T-cell (primary cell): ENCODE measurements at places on chromosomes 6 and 20.

- DNase-seq, result no peak
Measured at GRCh38 chr6:133275213-133275612, 34.1 kb downstream of the EYA4 start.

DNA sequence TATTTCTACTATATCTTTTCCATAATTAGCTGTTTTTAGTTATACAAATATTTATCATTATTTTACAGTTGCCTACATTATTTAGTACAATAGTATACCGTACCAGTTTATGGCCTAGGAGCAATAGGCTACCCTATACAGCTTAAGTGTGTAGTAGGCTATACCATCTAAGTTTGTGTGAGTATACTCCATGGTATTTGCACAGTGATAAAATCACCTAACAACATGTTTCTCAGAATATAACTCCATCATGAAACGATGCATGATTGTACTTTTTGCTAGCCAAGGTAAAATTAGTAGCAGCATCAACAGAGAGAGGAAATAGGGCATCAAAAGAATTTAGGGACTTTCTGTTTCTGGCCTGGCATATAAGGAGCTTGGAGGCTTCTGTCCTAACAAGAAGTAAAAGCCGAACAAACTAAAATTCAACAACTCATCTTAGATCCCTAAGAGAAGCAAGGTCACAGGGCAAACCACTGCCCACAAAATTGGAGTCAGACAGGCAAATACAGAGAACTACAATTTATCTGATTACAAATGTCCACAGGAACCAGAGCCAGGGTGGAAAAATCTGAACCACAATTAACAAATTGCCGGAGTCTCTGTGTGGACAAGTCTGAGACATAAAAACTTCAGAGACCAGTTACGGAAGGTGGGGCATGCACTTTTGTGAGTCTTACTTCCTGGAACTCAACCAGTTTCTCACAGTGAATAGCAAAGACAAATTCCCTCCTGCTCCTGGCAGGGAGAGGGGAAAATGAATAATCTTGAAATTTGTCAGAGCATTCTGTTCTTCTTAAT, 671.4 kb downstream of the RFPL4B start:
- DNase-seq, result no peak

GRCh38 chr20:51566594-51566993, 24.1 kb upstream of the NFATC2 start:
- no peak for DNase-seq

DNA sequence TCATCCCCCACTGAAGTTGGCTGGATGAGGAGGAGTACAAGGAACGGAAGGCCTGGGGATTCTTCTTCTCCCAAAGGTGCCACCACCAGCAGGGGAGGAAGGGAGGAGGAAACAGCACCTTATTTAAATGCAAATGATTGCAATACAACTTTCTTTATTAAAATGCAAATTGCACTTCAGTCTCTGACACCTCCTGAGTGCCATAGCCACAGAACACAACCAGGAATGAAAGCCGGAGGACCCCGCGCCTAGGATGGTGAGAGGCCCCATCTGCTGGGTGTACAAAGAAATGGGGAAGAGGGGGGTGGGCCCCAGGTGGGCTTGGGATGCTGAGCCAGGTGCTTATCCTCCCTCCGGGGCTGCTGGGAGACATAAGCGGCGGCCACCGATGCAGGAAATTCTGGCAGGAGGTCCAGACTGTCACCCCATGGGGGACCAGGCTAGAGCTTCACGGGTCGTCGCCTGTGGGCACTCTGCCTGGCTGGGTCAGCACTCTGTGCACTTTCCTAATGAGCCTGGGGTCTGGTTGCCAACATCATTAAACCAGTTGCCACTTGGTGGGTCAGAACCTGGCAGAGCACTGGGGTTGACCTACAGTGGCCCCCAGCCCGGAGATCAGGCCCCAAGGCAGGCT, 154.2 kb upstream of the MLN start:
- DNase-seq, result no peak

DNA sequence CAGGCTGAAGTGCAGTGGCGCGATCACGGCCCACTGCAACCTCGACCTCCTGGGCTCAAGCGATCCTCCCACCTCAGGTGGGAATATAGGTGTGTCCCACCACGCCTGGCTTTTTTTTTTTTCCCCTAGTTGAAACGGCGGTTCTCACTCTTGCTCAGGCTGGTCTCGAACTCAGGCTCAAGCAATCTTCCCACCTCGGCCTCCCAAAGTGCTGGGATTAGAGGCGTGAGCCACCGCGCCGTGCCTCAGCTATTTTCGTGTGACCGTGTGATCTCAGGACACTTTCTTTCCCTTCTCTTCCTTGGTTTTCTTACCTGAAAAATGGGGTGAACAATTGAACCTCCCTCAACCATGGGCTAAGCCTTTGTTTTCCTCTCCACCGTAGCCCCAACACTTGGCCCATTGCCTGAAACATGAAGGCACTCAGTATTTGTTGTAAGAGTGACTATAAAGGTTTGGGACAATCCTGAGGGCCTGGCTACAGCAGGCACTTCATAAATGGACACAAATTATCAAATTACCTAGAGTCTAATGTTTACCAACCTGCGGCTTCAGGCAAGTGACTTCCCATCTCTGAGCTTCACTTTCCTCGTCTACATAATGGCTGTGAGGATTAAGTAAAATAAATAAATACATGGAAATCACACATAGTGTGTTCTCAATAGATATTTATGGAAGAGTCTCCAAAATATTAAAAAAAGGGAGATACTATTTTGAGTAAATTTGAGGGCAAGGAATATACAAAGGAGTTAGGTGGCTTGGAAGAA, 31.4 kb upstream of the ID1 start:
- no peak for DNase-seq

GRCh38 chr6:111377558-111378120, 105.4 kb downstream of the REV3L start:
- DNase-seq, result no peak

DNA sequence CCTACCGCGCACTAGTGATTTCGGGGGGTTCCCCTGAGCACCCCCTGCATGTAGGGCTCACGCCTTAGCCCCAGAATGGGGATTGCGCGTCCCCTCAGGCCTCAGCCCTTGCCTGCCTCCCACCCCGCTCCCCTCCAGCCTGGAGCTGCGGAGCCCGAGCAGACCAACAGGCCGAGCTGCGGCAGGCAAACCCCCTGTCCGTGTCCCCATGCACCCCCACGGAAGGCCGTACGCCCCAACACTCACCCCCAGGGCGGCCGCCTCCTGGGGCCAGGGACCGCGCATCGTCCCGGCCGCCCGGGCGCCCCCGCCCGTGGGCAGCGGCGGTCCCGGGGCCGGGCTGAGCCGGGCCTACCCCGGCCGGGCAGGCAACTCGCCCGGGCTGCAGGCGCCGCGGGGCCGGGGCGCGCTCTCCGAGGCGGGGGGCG, 1.2 kb upstream of the KCNB1 start:
- no peak for DNase-seq

- no peak for DNase-seq
Measured at GRCh38 chr6:72626126-72626525, 4.3 kb downstream of the KCNQ5 start.

GRCh38 chr20:36854348-36855240, 21.3 kb upstream of the TLDC2 start:
- no peak for DNase-seq

GRCh38 chr6:41193884-41194283, 7.1 kb downstream of the TREML2 start:
- no peak for DNase-seq

DNA sequence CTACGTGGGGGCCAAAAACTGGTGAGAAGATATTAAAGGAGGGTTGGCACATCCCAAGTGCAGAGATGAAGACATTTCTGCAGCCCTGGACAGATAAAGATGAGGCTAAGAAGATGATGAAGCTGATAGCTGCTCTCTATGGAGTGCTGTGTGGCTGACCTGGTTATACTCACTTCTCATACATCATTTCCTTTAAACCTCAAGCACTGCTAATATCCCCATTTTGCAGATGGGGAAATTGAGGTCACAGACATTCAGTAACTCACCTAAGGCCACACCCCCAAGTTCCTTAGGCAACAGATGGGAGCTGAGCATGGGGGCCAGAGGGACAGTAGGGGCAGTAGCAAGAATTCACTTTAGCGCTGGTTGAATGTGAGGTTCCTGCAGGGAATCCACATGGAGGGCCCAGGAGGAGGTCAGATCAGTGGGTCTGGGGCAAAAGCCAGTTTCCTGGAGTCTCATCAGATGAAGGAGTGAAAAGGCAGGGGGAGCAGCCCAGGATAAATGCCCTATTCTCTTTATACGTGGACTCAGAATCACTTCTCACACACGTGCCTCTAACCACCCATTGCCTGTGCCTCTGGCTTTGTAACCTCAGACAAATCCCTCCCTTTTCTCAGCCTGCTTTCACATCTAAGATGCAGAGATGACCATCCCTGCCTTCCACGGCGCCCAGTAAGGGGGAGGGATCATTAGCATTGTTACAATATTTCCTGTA, 125.8 kb downstream of the NFATC2 start:
- DNase-seq, result no peak

DNA sequence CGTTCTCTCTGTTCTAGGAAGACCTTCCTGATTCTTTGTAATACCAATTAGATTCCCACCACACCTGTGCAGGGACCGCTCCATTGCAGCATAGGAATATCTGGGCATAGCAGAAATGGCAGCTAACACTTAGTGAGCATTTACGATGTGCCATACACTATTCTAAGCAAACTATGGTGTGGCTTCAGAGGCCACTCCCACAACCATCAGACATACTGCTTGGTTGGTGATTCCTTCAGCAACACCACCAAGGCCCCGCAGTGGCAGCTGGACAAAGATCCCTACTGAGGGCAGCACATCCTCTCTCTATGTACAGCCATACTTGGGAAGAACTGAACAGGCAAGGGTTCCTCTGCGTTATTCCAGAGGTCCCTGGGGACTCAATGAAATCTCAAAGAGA, 6.2 kb downstream of the KCNK5 start:
- DNase-seq, result no peak

DNA sequence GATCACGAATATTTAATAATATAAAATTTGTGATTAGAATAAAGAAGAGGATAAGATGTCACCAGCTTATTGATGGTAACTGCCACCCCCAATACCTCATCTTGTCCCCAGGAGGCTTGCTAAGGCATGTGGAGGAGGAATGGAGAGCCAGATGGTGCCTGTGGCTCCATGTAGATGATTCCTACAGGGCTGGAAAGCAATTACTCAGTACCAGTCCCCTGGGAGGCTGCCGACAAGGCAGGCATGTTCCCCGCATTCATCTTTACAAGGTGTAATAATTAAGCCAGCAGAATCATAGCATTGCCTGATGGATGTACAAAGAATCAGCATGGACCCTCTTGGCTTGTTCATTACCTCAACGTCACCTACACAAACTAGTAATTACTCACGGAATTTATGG, 155.3 kb downstream of the PLCB1 start:
- no peak for DNase-seq

- DNase-seq, result no peak
Measured at GRCh38 chr6:26431258-26432172, 8.8 kb upstream of the BTN3A3 start.

- DNase-seq, result no peak
Measured at GRCh38 chr6:81562169-81562568, 190.3 kb downstream of the TENT5A start.

DNA sequence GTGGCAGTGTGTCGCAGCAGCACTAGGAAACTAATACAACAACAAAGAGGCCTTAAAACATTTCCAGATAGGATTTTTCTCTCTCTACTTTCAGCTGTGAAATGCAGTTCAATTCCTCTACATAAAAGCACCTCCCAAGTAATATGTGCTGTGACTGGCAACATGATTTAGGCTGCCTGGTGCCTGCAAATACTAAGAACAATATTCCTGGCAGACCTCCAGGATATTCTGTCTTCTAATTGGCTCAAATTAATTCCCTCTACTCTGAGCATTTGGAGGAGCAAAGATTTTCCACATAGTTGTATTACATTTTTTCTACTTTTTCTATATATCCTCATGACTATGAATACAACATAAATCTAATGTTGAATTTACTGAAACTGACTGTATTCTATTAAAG, 33.2 kb downstream of the SCGN start:
- no peak for DNase-seq

DNA sequence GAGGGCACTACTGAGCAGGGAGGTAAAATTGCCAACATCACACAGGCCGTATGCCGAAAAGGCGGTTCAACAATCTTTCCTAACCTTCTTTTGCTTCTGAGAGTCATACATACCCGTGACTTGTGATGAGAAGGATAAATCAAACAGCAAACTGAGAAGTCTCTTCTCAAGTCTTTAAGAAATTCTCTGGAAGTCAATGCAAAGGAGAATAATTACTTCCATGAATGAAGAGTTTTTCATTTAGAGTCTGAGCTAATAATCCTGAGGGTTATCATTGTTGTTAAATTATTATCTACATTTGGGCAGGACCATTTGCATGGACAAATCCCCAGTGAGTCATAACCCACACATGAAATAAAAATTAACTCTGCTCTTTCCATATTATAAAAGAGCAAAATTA, 22.4 kb upstream of the ILRUN start:
- no peak for DNase-seq

GRCh38 chr6:156017838-156018237, 562.2 kb upstream of the NOX3 start:
- DNase-seq, result no peak

GRCh38 chr6:141467881-141468280, 664.8 kb upstream of the GJE1 start:
- no peak for DNase-seq

GRCh38 chr20:51647674-51648570, 105.4 kb upstream of the NFATC2 start:
- no peak for DNase-seq

- no peak for DNase-seq
Measured at GRCh38 chr6:100796049-100796823, 84.9 kb downstream of the ASCC3 start.

DNA sequence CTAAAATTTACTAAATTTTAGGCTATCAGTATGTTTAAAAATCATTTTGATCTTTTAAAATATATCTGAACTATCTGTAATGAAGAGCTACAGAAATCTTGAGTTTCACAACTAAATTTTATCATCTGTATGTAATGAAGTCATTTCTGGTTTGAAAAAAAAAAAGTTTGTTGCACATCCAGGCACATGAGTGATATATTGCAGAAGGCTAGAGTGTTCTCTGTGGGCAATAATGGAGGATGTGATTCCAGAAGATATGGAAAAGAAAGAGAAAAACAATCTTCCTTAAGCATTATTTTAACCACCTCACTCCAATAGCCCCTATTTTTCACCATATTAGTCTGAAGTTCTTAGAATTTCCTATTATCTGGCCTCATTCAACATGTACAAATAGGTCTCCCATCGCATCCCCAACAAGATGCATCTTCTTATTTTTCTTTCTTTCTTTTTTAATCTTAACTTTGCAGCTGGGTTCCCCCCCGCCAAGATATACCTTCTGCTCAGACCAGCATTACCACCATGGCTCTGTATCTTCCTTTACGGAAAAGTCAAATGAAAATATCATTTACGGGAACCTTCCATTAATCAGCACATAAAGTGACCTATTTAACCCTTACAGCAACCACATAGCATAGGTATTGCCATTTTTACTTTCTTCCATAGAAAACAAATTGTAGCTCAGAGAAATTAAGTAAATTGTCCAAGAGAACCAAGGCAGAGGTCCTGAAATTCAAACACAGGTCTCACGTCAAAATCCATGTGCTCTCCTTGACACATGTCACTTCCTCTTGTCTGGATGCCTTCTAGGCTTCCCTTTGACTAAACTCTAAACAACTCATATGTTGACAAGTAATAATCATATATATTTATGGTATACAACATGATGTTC, 116.9 kb downstream of the KIF13A start:
- DNase-seq, result no peak
